Posterior vena cava (tissue), 2 donors: ENCODE measurements at places on chromosomes 6 and 20. TPM values are rescaled to one million over a fixed set of nuclear protein-coding genes. Genes with fewer than 3 reads are reported as not detected.

- no peak for DNase-seq
Observed at GRCh38 chr20:52004018-52004417, 187.6 kb downstream of the ZFP64 start.

GRCh38 chr20:47993035-47993755 lies 207.9 kb upstream of the SULF2 start:
- DNase-seq = no peak

Gene IL20RA
- 0.60 TPM for total RNA-seq

Gene RIPPLY2
- total RNA-seq = not detected

DNA sequence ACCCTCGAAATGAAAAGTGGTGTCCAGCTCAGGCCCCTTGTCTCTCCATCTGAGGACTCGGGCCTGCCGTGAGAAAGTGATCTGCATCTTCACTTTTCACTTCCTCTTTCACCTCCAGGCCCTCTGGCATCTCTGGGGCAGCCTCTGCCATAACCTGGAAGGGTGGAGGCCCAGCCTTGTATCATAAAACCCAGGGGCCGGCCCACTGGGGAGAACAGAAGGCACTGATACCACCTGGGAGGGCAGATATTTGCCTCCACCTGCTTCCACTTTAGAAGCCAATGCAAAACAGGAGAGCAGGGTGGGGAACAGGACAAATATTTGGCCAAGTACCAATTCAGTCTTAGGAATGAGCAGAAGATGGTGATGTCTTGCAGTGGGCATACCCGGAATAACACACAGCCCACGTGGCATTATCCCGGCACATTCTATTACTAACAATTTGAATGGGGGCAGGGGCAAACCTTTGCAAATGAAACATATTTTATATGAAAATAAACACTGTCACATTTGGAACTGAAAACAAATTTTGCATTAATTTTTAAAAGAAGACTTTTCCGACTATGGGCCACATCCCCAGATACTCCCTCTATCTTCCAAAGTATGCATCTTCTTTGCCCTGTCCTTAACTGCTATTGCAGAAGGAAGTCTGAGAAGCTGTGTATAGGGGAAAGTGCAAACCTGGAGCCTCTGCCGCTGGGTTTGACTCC lies 69.2 kb upstream of the TBC1D7 start:
- DNase-seq = no peak

- DNase-seq = no peak
Observed at GRCh38 chr6:138891255-138891986, 95.5 kb downstream of the ECT2L start.

Gene BIRC7
- not detected for total RNA-seq

GRCh38 chr6:24933266-24933665 lies 2.5 kb downstream of the RIPOR2 start:
- no peak for DNase-seq

Gene HCRTR2
- total RNA-seq = not detected

Gene CFB
- total RNA-seq = 83.3 TPM

Gene ULBP3
- 1.2 TPM for total RNA-seq

Gene FABP7
- not detected for total RNA-seq

GRCh38 chr6:161261325-161261724 lies 12.5 kb downstream of the AGPAT4 start:
- DNase-seq = no peak

Gene NFATC2
- total RNA-seq = 11.8 TPM

Gene GATA5
- 3.8 TPM for total RNA-seq

GRCh38 chr20:47502271-47503239 lies 868 bp downstream of the NCOA3 start:
- DNase-seq = no peak

DNA sequence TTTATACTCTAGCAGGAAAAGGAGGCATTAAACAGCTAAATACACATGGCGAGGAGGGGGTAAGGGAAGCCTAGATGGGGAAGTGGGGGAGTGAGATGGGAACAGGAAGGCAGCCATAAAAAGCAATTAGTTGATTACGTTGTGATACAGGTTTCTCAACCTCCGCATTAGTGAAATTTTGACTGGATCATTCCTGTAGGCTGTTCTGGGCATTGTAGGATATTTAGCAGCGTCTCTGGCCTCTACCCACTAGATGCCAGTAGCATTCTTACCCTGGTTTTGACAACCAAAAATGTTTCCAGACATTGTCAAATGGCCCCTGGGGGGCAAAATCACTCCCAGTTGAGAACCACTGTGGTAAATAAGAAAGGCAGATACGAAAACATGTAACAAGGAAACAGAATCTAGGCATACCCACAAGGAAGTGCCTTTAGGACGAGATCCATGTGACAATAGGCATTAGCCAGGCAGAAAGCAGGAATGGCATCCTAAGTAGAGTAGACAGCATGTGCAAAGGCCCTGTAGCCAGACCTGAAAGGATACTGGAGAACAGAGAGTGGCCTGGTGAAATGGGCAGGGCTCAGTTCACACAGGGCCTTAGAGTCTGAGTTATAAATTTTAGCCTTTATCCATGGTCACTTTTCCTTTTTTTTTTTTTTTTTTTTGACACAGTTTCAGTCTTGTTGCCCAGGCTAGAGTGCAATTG lies 25.8 kb upstream of the PTPN1 start:
- DNase-seq = no peak

DNA sequence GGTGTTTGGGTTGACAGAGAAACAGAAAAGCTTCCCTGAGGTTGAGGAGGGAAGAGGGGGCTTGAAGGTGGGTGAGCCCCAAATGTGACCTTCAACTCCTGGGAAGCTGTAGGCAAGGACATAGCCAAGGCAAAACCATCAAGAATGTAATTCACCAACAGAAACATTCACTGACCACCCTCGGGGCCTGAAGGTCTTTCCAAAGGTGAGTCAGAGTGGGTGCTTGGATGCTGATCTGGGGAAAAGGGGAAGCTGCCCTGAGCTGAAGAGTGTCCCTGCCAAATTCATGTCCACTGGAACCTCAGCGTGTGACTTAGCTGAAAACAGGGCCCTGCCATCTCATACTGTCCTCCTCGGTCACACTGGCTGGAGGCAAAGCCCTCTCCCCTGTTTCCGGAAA lies 234.2 kb upstream of the SULF2 start:
- no peak for DNase-seq
